ENCODE measurements at places on chromosomes 2 and 18.

DNA sequence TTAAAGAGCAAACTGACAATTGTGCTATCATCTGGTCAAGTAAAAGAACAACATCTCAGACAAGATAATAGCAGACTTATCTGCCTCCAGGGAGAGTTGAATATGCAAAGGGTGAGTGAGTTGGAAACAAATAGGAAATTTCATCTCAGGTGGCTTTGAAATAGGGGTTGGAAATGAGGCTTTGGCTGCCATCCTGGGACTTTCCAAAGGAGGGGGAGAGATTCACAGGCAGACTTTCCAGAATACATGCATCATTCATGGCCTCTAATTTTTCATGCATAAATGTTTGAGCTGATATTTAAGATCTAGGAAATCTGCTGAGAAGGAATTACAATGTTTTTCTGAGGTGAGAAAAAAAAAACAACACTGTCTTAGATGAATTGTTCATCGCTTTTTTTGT, 300.5 kb downstream of the ALK start:
- DNase-seq, result no peak

- DNase-seq, result no peak
Observed at GRCh38 chr2:231926761-231927565, 767 bp upstream of the NPPC start.

GRCh38 chr18:8806100-8806797, 100.9 kb downstream of the MTCL1 start:
- no peak for DNase-seq

- no peak for DNase-seq
Observed at GRCh38 chr2:95005726-95006125, 19.8 kb upstream of the MAL start.

DNA sequence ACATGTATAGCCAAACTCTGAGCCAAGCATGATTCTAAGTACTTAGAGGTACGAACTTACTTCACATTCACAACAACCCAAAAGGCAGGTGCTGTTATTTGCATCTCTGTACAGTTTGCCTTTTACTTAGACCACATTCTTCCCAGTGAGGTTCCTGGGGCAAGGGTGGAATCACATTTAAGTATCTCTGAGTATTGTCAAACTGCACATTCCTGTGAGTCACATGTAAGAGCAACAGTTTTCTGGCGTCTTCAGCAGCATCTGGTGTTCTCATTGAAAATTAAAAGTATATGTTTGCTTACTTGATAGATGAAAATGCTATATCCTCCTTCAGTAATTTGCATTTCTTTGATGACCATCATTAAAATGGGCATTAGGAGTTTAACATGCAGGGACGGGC, 119.1 kb downstream of the UXS1 start:
- DNase-seq, result no peak

DNA sequence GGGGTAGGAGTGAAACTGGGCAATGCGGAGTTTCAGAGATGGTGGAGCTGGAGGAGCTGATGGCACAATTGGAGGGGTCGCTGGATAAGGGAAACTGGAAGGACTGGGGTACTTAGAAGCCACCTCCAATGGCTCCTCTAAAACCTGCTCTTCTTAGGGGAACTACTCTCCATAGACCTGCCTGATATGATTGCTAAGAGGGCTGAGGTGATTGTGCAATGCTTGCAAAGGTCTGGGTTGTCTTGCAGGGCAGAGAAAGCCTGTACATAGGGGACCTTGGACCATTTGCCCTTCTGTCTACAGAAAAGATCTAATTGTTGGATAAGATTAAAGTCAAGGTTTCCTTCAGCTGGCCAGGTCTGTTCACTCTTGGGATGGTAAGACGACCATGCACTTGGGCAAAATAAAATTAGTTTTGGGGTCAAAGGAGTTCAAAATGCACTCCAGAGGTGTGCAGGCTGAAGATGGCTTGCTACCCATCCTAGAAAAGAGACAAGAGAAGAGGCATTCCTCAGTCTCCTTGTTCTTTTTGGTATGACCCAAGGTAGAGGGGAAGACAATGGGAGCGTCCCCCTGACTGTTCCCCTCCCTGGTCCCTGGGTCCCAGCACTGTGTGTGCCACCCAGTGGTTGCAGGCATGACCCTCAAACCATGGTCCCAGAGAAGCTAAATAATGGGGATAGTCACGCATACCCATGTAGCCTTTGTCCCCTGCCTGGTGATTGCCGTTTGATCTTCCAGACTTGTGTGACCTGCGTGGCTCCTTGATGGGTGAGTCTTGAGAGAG, 41.1 kb downstream of the STK17B start:
- no peak for DNase-seq

- no peak for DNase-seq
Observed at GRCh38 chr18:61924550-61924949, 31.7 kb upstream of the RNF152 start.

GRCh38 chr2:69225933-69226332, 161.1 kb downstream of the GFPT1 start:
- no peak for DNase-seq

DNA sequence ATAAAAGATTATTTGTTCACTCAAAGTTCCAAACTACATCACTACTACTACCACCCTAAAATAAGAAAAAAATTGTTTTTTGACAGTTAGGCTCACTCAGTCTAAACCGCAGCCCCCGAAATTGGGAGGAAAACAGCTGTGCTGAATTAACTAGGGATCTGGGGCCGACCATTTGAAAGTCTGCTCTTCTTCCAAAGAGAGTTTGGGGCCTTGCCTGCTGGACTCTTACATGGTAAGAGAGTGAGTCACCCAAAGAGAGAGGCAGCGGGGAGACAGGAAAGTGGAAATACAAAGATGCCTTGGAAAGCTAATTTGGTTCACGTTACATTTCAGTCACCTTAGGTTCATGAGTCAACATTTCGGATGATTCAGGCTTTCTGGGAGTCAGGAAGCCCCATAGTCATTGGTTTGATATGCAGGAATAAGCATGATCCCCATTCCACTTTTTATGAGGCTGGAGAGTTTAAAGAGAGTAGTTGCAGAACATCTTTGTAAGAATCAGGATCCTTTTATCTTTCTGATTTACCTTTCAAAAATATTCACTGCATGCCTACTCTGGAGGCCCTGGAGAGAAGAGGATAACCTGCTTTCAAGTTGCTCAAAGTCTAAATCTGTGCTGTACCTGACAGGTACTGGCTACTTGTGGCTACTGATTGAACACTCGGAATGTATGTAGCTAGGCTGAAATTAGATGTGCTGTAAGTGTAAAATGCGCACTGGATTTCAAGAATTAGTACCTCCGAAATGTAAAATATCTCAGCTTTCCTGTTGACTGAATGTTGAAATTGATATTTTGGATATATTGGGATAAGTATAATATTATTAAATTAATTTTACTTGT, 995 bp upstream of the RTN4 start:
- DNase-seq, result peak; percentile 100

- no peak for DNase-seq
Observed at GRCh38 chr2:39629646-39630045, 36.1 kb upstream of the TMEM178A start.

DNA sequence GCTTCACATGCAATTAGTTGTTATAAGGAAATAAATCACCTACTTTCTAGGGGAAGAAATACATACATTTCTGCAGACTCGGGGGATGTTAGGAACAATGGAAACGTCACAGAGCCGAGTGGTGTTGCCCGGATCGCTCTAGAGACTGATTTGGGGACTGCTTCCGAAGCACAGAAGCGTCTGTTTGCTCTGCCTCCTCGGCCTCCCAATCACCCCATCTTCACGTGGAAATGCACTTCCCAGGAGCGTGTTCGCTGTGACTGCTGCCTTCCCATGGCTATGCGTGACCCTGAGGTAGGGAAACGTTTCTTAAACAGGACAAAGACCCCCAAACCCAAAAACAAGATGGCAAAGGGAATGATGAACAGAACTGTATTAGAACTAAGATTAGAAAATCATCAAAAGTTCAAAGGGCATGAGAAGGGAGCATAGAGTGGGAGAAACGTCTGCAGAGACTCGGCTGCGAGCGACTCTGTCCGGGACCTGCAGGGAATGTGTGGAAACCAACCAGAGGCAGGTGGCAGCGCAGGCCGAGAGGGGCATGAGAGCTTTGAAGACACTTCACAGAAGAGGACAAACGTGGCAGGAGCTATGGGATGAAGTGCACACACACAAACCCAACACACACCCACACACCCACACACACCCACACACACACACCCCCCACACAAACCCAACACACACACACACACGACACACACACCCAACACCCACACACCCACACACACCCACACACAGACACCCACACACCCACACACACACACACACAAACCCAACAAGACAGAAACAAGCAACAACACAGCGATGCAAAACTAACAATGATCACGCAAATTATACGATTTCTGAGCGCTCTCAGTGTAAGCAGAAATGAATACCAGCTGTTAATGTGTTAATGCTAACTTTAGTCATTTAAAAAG, 41.3 kb downstream of the RTP5 start:
- DNase-seq, result no peak

DNA sequence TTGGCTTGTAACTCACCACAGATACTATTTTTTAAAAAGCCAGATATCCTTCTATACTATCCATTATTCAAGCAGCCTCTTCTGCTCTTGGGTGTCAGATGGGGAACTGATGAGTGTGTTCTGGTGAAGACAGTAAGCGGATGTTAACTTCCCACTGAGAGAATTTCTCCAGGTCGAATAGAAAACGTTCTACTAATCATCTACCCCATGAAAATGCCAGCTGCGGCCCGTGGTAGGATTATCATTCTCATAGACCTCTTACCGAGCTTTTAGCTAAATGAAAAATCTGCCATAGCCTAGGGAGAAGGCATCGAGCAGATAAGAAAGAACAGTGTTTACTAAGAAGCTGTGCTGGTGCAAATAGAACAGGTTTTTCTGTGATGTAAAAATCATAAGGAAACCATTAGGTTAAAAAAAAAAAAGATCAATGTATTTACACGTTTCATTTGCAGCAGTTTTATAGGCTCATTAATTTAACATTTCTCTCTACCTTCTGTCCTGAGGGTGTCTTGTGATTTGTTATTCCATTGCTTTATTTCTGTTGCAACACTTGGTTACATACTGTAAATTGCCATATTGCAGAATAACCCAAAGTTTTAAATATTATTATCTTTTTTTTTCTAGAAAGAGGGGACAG, 1521.5 kb upstream of the ZEB2 start:
- DNase-seq, result no peak

GRCh38 chr2:73850009-73850408, 21.2 kb downstream of the STAMBP start:
- DNase-seq, result no peak

- DNase-seq, result no peak
Observed at GRCh38 chr2:181829230-181829629, 62.3 kb upstream of the ITPRID2 start.

DNA sequence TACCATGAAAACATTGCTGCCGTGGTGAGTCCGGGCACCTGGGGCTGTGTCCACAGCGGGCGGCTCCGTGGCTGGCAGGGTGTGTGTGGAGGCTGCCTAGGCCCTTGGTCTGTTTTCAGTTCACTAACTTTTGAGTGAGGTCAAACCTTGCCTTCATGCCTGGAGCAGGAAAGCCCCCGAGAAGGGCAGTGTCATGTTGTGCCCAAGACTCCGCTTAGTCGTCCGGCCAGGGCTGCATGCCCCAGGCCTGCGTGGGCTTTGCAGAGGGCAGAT, 24.1 kb downstream of the MAL start:
- no peak for DNase-seq

DNA sequence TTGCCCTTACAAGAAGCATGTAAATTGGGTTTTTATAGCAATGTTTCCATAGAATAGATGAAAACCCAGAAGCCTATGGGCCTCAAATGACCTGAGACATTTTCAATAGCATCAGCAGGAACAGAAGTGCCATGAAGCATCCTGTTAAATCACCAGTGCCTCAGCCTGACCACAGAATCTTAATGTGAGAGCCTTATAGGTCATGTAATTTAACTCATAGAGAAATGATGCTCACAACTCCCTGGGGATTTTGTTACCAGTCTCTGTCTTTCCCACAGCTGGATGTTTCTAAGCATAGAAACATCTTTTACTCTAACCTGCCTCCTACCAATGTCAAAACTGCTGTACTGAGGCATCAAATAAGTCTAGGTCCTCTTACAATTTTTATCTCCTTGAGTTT, 295.8 kb upstream of the ACVR2A start:
- no peak for DNase-seq

GRCh38 chr2:162477011-162477410, 133.1 kb downstream of the GCA start:
- DNase-seq, result peak; percentile 11

GRCh38 chr18:45670281-45670962, 53.6 kb upstream of the SLC14A1 start:
- DNase-seq, result peak; percentile 84

GRCh38 chr18:35949903-35950627, 22.4 kb upstream of the RMP24 start:
- peak; percentile 73 for DNase-seq

DNA sequence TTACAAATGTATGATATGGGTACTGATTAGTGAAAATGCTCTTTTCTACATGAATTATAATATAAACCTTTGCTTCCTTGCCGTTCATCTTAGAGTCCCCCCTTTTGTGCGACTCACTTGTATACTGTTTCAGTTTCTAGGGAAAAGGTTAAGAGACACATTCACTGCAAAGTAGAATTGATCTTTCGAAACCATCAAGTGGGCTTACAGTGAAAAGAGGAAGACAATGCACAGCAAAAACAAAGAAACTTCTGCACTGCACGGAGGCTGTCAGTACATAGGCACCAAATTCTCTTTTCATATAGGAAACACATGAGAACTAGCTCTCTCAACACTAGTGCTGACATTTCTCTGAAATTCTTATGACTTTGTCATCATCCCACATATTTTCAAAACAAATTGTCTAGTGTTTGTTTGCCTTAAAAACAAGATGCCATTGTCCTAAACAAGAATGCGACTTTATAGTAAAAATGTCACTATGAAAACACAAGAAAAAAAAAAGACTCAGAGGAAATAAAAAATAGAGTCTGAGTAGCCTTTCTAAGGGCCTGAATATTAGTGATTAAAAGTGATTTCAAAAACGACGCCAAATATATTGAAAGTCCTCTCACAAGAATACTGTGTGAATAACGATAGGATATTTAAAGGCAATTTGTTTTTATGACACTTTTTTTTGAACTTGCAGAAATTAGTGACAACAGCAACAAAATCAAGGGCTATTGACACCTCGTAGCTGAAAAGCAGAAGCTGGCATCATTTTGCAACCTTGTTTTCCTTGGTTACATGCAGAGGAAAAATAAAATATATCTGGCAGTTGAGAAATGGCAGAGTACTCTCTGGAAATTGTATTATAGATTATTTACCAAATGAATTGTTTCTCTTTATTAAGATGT, 827.0 kb downstream of the BCL11A start:
- DNase-seq, result no peak

- no peak for DNase-seq
Observed at GRCh38 chr2:160575368-160575767, 81.8 kb upstream of the RBMS1 start.

GRCh38 chr2:36383726-36384125, 28.1 kb downstream of the CRIM1 start:
- no peak for DNase-seq

GRCh38 chr2:8157621-8158430, 524.0 kb upstream of the ID2 start:
- no peak for DNase-seq

GRCh38 chr2:232402518-232402917, 4.1 kb upstream of the ALPG start:
- DNase-seq, result no peak

- DNase-seq, result no peak
Observed at GRCh38 chr2:222322236-222322635, 23.4 kb upstream of the PAX3 start.

GRCh38 chr2:109137616-109138015, 8.6 kb downstream of the SH3RF3 start:
- DNase-seq, result no peak
